Activated gamma-delta T cell treated with Interleukin-2 at 50 U/mL for 16 hours (primary cell): ENCODE measurements at places on chromosomes 3 and 15.

GRCh38 chr15:38154837-38155236 is 97.8 kb upstream of the SPRED1 start:
- no peak for DNase-seq

GRCh38 chr3:158108445-158108985 is 1.4 kb upstream of the RSRC1 start:
- DNase-seq, result no peak

GRCh38 chr3:46897031-46897430 is 19.5 kb downstream of the PTH1R start:
- DNase-seq, result no peak

DNA sequence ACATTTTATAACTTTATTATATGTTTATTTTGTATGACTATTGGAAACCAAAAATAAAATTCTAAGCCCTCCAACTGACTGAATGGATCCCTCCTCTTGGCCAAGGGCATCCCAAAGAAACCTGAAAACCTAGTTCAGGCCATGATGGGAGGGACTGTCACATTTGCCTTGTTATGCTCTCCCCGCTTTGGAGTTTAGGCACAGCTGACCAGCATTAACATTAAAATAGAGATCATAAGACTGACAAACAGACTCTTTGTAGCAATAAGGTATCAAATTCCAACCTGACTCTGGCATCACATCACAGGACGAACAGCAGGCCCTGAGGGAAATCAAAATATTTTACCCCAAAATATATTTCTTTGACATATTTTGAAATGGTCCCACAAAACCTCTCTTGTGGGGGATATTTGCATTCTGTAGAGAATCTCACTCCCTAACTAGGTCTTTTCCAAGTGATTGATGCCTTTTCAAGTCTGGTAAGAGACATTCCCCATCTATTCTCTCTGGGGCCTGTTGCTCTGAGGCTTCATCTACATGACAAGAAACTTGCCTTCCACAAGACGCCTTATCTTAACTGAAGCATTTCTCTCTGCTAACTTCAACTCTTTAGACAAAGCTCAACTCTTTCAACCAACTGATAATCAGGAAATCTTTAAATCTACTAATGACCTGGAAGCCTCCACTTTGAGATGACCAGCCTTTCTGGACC is 81.8 kb upstream of the PRR23E start:
- DNase-seq, result no peak

DNA sequence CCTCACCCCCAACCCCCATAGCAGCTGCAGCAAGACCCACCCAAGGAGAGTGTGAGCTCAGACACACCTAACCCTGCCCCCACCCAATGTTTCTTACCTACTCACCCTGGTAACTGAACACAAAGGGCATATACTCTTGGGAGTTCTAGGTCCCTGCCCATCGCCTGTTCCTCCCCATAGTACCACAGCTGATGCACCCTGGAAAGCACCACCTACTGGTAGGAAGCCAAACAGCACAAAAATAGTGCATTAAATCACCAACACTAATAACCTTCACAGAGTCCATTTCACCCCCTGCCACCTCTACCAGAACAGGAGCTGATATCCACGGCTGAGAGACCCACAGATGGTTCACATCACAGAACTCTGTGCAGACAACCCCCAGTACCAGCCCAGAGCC is 245.2 kb downstream of the EFHB start:
- no peak for DNase-seq

- DNase-seq, result no peak
Measured at GRCh38 chr15:97691799-97692198, 268.7 kb upstream of the ARRDC4 start.

DNA sequence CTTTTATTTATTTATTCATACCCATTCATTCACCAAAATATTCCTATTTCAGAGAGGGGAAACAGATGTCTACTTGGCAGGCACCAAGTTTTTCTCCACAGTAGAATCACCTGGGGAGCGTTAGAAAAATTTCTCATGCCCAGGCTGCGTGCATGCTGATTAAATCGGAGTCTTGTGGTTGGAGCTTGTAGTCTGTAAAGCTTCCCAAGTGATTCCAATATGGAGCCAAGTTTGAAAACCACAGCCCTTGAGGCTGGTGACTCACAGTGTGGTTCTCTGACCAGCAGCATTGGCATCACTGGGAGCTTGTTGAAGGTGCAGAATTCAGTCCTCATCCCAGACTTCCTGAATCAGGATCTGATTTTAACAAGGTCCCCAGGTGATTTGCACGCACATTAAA is 49.7 kb downstream of the PDHB start:
- DNase-seq, result no peak

- DNase-seq, result no peak
Measured at GRCh38 chr15:25249236-25250010, 189.4 kb downstream of the UBE3A start.

GRCh38 chr3:163632722-163633121 is 1445.6 kb downstream of the SI start:
- no peak for DNase-seq

- no peak for DNase-seq
Measured at GRCh38 chr15:32763295-32763694, 45.5 kb downstream of the GREM1 start.

DNA sequence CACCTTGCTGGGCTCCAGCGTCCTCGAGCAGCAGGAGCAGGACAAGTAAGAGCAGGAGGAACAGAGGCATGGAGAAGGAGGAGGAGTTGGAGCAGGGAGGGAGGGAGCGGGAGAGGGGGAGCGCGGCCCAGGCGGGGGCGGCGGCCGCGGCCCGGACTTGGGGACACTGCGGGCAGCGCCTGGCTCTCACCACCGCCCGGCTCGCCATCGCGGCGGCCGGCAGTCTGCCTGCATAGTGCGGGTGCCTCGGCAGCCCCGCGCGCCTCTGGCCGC is 440 bp downstream of the DCBLD2 start:
- no peak for DNase-seq

GRCh38 chr3:32452009-32452408 is 50.6 kb downstream of the CMTM6 start:
- DNase-seq, result no peak

DNA sequence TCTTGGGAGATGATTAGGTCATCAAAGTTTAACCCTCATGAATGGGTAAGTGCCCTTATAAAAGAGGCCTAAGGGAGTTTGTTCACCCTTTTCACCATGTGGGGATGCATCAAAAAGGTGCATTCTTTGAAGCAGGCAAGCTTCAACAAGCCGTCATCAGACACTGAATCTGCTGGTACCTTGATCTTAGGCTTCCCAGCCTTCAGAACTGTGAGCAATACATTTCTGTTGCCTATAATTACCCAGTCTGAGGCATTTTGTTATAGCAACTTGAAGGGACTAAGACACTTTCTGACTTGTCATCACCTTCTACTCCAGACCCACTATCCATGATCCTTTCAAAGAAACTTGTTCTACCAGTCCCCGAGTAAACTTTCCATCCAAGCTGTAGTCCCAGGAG is 44.6 kb upstream of the LRRC58 start:
- no peak for DNase-seq

DNA sequence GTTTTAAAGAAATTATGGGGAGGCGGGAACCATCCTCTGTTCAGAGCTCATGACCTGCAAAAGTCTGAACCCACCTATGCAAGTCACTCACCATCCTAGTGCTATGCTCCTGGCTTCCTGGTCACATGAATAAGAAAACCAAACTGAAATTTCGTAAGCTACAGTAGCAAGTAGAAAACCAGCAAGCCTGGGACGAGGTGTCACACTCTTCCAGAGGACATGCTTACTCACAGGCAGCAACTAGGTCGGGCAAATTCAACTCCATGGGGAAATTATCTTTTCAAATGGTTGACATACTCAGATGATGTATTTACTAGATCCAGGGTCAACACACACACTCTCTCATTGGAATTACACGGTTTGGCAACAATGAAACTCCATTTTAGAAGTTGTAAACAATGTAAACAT is 31.3 kb downstream of the LDHAL6B start:
- no peak for DNase-seq

GRCh38 chr3:43221076-43221475 is 65.3 kb upstream of the SNRK start:
- DNase-seq, result no peak

GRCh38 chr3:100982710-100983109 is 10.5 kb downstream of the ABI3BP start:
- DNase-seq, result no peak

- no peak for DNase-seq
Measured at GRCh38 chr3:32303399-32303747, 64.9 kb downstream of the CMTM8 start.

- no peak for DNase-seq
Measured at GRCh38 chr3:40470701-40471100, 6.2 kb upstream of the ZNF619 start.

- no peak for DNase-seq
Measured at GRCh38 chr3:108673988-108674661, 83.1 kb downstream of the RETNLB start.

DNA sequence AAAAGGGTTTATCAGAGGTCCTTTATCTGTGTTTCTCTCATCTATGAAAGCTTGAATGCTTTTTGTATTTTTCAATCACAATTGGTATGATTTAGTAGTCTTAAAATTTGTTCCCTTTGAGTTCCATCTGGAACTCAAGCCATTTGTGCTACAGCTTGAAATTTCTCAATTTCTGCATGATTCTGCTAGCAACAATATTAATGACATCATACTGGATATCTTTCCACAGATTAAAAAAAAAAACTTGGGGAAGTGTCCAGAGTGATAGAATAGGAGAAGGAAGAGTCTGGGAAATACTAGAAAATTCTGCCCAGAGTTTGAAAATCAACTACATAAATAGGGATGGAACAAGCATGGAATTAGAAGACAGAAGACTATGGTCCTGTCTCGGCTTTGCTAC is 9.3 kb upstream of the FBN1 start:
- DNase-seq, result no peak

- no peak for DNase-seq
Measured at GRCh38 chr15:91561371-91562100, 292.0 kb upstream of the SLCO3A1 start.

DNA sequence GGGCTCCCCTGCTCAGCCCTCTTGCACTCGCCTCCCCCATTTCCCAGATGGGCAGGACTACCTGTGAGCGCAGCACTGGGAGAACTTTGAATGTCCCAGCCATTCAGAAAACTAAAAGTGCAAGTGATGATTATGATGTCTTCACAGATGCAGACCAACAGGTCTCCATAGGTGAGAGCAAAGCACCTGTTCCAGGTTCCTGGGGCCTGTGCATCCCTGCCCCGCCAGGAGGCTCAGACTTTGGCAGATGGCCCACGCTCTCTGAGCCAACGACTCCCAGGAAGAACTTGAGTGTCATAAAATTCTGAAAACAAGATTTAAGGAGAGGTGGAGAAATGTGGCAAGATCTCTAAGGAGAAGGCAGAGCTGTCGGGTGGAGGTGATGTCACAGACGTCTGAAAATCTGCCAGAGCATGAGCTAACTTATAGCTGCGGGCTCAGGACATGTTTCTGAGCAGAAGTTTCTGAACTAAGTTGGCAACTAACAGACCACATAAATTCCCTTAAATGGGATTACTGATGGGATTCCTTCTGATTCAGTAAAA is 110.8 kb upstream of the IGF1R start:
- DNase-seq, result no peak

DNA sequence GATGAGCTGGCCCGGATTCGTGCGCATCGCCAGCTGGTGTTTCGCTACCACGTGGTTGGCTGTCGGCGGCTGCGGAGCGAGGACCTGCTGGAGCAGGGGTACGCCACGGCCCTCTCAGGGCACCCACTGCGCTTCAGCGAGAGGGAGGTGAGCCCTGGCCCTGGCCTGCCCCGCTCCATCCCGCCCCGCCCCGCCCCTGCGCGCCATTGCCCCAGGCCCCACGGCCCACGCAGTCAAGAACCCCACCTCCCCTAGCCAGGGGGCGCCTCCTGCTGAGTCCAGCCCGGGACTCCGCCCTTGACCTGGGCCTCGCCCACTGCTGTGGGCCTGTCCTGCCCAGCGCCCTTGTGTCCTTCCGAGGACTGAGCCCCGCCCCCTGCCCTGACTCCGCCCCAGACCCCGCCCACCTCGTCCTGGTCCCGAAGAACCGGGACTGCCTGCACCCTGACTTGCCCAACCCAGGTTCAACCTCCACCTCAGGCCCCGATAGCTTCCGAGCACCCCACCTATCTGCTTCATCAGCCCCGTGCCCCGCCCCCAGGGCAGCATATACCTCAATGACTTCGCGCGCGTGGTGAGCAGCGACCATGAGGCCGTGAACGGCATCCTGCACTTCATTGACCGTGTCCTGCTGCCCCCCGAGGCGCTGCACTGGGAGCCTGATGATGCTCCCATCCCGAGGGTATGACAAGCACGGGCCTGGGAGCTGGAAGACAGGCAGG is 14.8 kb downstream of the NT5DC2 start:
- no peak for DNase-seq

- no peak for DNase-seq
Measured at GRCh38 chr3:39910826-39911464, 101.5 kb downstream of the MYRIP start.

DNA sequence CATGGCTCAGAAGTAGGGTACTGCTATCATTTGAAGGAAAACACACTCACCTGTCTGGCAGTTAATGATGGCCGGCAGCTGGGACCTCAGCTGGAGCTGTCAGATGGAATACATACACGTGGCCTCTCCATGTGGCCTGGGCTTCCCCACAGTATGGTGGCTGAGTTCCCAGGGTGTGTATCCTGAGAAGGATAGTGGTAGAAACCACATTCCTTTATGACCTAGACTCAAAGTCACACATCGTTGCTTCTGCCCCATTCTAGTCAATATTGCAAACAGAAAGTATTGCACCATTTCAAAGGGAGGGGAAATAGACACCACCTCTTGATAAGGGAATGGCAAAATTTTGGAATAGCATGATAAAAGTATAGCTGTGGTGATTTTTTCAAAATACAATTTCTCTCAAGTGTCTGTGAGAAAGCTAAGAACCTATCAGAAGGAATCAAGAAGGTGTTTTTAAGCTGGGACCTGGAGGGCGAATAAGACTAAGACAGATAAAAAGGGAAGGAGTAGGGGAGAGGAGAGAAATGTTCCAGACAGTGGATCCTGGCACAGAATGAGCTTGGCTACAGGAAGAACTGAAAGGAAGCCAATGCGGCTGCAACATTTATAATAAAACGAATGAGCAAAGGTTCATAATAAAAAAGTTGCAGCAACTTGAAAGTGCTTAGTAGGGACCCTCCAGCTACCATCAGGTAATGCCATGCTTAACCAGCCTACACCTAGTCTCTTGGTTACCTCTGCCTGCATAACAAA is 40.1 kb upstream of the GALNT15 start:
- no peak for DNase-seq

DNA sequence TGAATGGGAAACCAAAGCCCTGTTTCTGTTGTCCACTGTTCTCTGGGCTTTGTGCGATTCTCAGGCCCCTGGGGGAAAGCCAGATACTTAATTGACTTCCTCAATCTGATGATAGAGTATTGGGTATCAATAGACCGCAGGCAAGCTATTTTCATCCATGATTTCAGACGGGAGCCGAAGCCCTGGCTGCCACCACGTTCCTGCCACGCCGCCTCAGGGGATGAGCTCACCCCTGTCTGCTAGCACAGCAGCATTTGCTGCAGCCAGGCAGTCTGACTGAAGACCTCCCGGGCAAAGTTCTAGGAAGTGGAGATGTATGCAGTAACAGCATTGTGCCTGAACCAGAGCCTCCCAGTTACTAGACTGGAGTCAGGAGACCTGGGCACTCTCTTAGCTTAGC is 69.8 kb downstream of the ISG20 start:
- no peak for DNase-seq

GRCh38 chr3:126127452-126127851 is 43.5 kb upstream of the SLC41A3 start:
- no peak for DNase-seq

GRCh38 chr3:196932600-196932999 is 9.7 kb downstream of the NCBP2 start:
- DNase-seq, result no peak
